Mesothelial cell of epicardium (in vitro differentiated cells): ENCODE measurements at places on chromosomes 12 and 14.
A peak's percentile ranks its signal among the peaks of the same experiment; 100 is the strongest.

DNA sequence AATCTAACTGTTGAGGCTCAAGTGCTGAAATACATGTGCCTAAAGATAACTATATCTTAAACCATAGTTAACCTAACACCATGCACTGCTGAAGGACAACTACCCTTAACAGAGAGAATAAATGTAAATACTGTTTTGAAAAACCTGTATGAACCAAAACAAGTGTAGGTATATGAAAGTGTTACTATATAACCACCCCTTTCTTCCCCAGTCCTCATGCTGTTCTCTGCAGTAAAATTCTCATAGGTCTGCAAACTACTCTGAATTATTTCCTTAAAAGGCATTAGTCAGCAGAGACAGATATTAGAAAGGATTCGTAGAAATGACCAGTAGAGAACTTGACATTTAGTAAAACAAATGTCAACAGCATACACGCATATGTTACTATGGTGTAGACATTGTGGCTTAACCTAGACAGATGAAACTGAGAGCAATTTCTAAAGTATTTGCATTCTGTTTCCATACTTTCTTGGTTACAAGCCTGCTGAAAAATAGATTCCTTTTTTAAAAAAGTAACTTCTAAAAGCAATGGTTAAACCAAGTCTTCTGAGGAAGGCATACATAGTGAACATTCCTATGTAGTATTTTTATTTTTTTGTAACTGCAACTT is 13.9 kb downstream of the CSRP2 start:
- no peak for DNase-seq

DNA sequence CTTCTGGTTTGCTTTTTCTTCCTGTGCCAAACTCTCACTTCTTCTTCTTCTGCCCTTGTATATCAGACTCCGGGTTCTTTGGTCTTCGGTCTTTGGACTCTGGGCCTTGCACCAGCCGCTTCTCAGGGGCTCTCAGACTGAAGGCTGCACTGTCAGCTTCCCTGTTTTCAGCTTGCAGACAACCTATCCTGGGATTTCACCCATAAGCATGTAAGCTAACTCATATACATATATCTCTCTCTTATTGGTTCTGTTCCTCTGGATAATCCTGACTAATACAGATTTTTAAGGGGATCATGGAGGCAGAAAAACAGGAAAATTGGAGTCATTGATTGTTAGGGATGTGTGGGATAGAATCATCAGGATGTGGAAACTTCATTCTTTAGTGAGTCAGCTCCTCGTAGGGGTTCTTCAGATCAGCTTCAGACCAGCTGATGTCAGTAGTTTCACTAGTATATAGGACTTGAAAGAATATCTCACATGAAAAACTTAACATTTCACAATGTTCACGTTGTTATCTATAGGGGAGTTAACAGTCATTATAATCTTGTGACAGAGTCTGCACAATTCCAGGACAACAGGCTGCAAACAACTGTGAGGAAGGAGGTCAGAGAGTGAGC is 102.9 kb downstream of the RASSF9 start:
- no peak for DNase-seq

GRCh38 chr14:100599981-100600380 is 12.8 kb upstream of the BEGAIN start:
- no peak for DNase-seq

- DNase-seq = no peak
These were observed 34.1 kb upstream of the NEDD1 start for GRCh38 chr12:96872961-96873360.

GRCh38 chr14:78863143-78863542 is 693.0 kb downstream of the NRXN3 start:
- peak; percentile 72 for DNase-seq

- DNase-seq = no peak
These were observed 12.1 kb downstream of the NKX2-1 start for GRCh38 chr14:36507847-36508417.

GRCh38 chr12:2844786-2845185 is 10.0 kb upstream of the NRIP2 start:
- no peak for DNase-seq

DNA sequence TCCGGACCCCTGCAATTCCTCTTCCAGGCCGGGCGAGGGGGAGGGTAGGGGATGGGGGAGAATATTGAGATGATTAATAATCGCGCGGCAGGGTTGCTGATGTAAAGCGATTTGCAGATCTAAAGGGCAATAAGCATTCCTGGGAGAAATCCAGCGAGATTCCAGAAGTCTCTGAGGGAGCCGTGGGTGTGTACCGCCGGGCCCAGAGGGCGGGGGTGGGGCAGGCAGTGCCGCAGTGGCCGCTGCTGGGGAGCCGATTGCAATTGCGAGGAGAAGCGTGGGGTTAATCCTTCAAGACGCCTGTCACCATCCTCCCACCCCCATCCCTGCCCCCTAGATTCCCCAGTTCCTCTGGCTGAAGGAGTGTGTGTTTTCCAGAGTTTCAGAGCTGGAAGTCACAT is 16.4 kb downstream of the FOS start:
- no peak for DNase-seq
